ENCODE measurements at places on chromosomes 6 and 20.
A peak's percentile ranks its signal among the peaks of the same experiment; 100 is the strongest.

DNA sequence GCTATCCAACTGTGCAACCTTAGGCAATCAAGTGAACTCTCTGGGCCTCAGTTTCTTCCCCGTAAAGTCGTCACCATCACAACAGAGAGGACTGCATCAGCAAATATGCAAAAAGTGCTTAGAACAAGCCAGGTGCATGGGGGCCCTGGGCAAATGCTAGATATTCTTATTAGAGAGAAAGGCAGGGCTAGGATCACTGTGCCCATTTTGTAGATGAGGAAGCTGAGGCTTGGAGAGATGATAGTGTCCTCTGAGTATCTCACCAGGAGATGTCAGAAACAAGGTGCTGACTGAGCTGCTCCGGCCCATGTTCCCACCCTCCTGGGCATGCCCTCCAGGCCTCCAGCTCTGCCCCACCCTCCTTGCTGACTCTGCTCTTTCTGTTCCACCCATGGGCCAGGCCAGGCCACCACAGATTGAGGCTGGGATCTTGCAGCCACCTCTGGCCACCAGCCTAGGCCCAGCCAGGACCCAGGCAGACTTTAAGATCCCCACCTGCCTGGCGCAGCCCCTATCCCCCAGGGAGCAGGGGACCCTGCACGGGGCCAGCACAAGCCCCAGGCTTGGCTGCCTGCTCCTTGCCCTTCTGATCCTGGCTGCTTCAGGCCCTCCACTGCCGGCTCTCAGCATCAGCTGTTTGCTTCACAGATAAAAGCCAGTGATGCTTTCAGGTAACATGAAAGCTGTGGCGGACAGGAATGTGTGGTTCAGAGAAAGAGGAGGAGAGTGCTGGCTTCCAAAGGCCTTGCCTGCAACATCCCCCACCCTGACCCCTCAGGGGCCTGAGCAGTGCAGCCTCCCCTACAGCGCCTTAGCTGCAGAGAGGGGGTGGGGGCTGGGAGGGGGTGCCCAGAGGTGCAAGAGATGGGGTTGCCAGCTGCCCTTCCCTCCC lies 47.6 kb downstream of the GRM4 start:
- no peak for DNase-seq

DNA sequence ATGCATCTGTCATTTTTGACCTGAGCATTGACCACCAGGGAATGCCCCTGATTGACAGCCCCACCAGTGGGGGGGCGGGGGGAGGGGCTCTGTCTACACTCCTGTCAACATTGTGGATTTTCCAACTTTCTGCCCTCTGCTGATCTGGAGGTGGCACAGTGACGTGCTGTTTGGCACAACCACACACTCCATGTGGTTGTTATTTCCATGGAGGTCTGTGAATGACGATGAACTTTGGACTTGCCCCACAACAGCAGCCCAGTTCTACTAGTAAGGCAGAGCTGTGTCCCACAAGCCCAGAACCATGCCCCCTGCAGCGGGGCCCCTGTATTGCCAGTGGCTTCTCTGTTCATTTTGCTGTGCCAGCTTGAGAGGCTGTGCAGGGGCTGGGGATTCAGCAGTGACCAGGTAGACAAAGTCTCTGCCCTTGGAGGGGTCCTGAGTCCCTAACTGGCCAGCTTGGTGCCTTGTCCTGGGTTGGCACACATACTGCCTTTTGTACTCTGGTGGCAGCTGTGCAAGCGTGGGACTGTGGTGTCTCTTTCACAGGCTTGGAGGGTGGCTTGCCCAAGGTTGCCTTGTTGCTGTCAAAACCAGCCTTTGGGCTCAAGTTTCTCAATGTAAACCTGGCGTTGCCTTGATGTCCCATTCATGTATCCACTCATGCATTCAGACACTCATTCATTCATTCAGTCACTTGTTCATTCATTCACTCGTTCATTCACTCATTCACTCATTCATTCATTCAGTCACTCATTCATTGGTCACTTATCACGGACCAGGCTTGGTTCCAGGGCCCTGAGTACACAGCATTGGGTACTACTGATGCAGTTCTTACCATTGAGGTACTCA lies 108.5 kb downstream of the SYCP2 start:
- no peak for DNase-seq

GRCh38 chr20:10093087-10093591 lies 58.4 kb downstream of the ANKEF1 start:
- DNase-seq, result no peak

- no peak for DNase-seq
Observed at GRCh38 chr6:39494998-39495397, 172.5 kb upstream of the KCNK16 start.

- DNase-seq, result no peak
Observed at GRCh38 chr6:107330168-107330567, 129.2 kb downstream of the PDSS2 start.

DNA sequence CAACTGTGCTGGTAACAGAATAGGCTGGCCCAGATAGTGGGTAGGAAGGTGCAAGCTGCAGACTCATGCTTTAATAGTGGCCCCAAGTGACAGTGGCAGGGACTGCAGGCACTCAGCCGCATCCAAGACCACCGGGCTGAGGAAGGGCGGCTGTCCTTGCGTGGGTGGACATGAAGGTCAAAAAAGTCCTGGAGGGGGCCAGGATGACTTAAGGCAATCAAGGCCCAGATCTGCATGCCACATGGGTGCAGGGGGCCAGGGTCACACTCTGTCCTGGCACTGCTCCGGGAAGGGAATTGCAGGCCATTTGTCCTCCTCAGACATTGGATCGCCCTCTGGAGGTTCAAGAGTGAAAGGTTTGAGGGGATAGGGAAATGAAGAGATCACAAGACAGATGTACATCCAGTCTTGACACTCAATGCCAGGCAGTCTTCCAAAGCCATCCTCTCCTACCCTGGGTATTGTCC lies 10.4 kb upstream of the VNN2 start:
- no peak for DNase-seq

DNA sequence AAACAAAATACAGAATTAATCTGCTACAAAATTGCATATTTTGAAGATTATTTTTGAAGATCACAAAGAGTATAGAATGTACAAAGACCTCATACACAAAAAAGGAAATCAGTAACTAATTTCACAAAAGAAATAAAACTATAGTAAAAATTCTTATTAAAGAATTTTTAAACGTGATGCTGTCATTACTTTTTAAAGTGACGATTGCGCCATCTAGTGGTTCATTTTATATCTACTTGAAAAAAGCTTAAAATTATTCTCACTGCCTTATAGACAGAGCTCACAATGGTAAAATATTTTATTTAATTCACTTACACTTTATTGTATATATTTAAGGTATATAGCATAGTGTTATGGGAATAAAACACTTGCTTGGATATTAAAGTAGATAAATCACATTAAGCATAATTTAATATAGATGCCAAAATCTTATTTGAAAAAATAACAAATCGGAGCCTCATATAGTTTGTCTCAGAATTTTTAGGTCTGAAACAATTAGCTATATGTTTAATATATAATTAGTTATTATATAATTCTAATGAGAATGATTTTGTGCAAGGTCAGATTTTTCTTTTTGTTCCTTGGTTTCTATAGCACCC lies 128.8 kb downstream of the PHF3 start:
- DNase-seq, result peak; percentile 49

- DNase-seq, result no peak
Observed at GRCh38 chr6:113560908-113561307, 296.2 kb upstream of the MARCKS start.

GRCh38 chr20:21344961-21345360 lies 41.8 kb downstream of the XRN2 start:
- DNase-seq, result no peak

GRCh38 chr6:27238010-27238983 lies 9.2 kb upstream of the PRSS16 start:
- no peak for DNase-seq

DNA sequence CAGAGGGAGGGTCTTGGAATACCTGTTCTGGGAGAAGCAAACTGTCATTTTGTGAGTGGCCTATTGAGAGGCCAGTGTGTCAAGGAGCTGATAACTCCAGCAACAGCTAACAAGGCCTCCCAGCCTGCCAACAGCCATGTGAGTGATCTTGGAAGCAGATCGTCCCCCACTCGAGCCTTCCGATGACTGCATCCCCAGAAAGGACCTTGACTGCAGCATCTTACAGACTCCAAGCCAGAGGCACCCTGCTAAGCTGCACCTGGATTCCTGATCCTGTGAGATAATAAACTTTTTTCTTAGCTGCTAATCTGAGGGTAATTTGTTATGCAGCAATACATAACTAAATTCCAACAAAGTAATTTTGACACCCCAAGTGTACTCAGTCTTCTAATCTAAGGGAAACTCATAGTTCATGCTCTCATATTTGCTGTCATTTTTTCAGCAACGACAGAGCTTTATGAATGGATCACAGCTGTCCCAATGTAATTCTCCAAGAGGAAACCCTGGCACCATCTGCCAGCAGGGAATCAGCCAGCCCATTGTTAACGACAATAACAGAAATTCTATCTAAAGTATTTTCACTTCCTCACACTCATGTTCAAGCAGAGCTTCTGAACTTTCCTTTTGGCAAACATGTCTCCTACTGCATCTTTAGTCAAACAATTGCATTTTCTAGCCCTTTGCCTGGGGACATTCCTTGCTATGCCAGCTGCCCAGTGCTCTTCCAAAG lies 470.2 kb upstream of the BTBD3 start:
- peak; percentile 20 for DNase-seq

DNA sequence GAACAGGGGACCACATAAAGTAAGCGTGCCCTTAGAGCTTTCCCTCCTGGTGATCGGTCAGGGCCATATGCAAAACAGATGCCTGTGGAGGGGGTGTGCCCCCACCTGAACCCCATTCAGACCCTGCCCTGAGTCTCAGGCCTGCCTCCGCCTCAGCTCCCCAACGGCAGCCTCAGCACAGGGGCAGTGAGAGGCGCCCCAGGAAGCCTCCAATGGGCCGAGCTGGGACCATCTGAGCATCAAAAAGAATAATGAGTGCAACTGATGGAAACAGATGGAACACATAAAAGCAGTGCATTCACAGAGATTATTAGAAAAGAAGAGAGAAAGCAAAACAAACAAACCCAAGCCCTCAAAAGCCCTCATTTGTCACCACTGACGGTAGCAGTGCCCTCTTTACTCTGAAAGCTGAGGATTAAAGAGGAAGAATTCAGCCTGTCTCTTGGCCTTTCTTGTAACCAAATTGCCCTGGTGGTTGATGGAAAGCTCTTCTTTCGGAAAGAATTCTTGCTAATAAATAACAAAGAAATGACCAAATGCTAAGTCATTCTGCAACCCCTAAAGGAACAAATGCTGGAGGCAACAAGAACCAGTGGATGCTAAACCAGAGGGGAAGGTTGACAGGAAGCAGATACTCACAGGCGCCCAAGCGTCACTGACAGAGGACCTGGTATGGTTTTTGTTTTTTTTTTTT lies 6.8 kb downstream of the ADISSP start:
- no peak for DNase-seq

GRCh38 chr6:36290668-36291620 lies 21.1 kb downstream of the PNPLA1 start:
- DNase-seq, result no peak

DNA sequence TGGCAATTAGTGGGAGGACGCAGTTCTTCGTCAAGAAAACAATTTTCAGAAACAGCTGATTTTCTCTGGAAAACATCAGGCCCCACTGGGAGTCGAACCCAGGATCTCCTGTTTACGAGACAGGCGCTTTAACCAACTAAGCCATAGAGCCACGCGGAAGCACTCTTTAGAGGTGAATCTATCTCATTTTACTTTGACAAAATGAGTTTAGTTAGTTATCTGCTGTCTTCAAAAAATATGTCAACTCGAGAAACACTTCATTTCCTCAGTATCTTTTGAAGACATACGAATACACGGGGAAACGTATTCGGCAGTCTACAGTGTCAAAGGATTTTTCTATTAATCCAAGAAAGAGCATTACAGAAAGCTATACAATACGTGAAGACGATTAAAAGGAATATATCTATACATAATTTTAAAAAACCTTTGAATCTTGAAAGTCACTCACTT lies 26.7 kb downstream of the GPX6 start:
- no peak for DNase-seq

GRCh38 chr6:166449036-166449435 lies 66.3 kb upstream of the MPC1 start:
- DNase-seq, result no peak

GRCh38 chr20:41428285-41428684 lies 61.7 kb upstream of the EMILIN3 start:
- no peak for DNase-seq

GRCh38 chr6:145017516-145017915 lies 717.8 kb downstream of the EPM2A start:
- no peak for DNase-seq

GRCh38 chr6:143264986-143265764 lies 185.3 kb downstream of the ADAT2 start:
- no peak for DNase-seq

GRCh38 chr20:42082611-42083010 lies 464.4 kb upstream of the CHD6 start:
- no peak for DNase-seq

Data from NCI-H345 (cell line).